A549 treated with DMSO at 1 μM for 4 hours (cell line): ENCODE measurements at places on chromosomes 3 and 15. TPM values are rescaled to one million over a fixed set of nuclear protein-coding genes. Genes with fewer than 3 reads are reported as not detected.

Gene STT3B
- total RNA-seq = 73.2 to 90.4 TPM (median 89.2 TPM) in 5 replicates

Gene TRANK1
- 1.5 to 2.0 TPM (median 1.8 TPM) in 5 replicates for total RNA-seq

Gene DHFR2
- total RNA-seq = 2.8 to 3.9 TPM (median 3.7 TPM) in 5 replicates

Gene GOLGA8M
- total RNA-seq = not detected in 5 replicates

Gene ACKR4
- 0.03 TPM in 1 of 5 replicates, not detected in the others for total RNA-seq

Gene CCR2
- total RNA-seq = not detected in 5 replicates

Gene ALPK3
- total RNA-seq = 0.09 to 0.28 TPM (median 0.11 TPM) in 5 replicates

Gene ARHGAP11A
- total RNA-seq = 66.2 to 98.2 TPM (median 90.5 TPM) in 5 replicates

Gene FHIT
- total RNA-seq = 0.48 to 1.0 TPM (median 0.78 TPM) in 5 replicates

Gene EIF4E3
- 2.6 to 4.2 TPM (median 3.7 TPM) in 5 replicates for total RNA-seq

Gene HTR3E
- total RNA-seq = not detected in 5 replicates

Gene CCDC13
- total RNA-seq = 0.40 to 0.79 TPM (median 0.58 TPM) in 5 replicates

Gene ROPN1
- total RNA-seq = not detected in 5 replicates

Gene ANKRD34C
- total RNA-seq = not detected in 5 replicates

Gene WDR93
- 0.13 to 0.21 TPM (median 0.19 TPM) in 5 replicates for total RNA-seq

Gene PAK2
- 32.4 to 46.2 TPM (median 40.8 TPM) in 5 replicates for total RNA-seq

Gene HIGD2B
- total RNA-seq = 0.09 TPM in 1 of 5 replicates, not detected in the others

Gene LPP
- 7.2 to 12.1 TPM (median 11.3 TPM) in 5 replicates for total RNA-seq

Gene KCNMB3
- total RNA-seq = 0.91 to 1.6 TPM (median 1.2 TPM) in 5 replicates

Gene EFCAB12
- 0.40 to 0.67 TPM (median 0.51 TPM) in 5 replicates for total RNA-seq

Gene SLC12A1
- total RNA-seq = not detected in 5 replicates

Gene DUOX1
- not detected in 5 replicates for total RNA-seq

Gene LRRC31
- 0.05 TPM in 1 of 5 replicates, not detected in the others for total RNA-seq

Gene TMEM45A
- total RNA-seq = 2.4 to 3.0 TPM (median 2.7 TPM) in 5 replicates

Gene FBXO40
- total RNA-seq = not detected in 5 replicates

Gene ZPLD1
- total RNA-seq = 0.04 to 0.07 TPM (median 0.06 TPM) in 4 of 5 replicates, not detected in the other
